ENCODE measurements at places on chromosomes 5 and 9.

DNA sequence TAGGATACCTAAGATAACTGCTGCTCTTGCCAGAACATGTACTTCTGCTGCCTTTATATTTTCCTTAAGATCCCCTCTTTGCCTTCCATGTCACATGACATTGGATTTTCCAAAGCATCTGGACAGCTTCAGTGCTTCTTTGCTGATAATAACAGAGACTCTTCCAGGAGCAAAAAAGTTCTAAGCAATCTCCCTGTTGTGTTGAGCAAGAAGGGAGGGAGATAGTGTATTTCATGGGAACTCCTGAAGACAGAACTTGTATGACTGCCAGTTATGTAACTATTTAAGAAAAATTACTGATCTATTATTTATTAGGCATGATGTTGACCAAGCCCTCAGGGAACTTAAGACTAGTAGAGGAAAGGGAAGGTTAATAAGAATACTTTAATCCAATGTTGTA is 454.7 kb downstream of the SPATA31D1 start:
- no peak for DNase-seq

GRCh38 chr9:21455320-21455719 is 15.1 kb downstream of the IFNA1 start:
- DNase-seq, result peak; percentile 27

DNA sequence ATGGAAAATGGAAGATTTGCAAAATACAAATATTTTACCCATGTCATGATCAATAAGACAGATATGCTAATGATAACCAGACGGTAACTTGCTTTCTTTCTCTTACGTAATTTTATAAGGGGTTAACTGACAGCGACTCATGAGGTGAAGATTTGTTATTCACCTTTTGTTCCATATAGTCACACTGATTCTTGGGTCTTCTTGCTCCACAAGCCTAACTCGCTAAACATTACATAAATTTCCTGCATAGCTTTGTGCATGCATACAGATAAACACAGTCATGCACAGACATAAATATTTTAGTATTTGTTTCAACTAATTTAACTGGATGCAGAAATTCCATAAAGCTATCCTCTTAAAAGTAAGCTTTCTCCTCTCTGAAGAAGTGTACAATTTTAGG is 225.9 kb downstream of the VPS13A start:
- DNase-seq, result no peak

DNA sequence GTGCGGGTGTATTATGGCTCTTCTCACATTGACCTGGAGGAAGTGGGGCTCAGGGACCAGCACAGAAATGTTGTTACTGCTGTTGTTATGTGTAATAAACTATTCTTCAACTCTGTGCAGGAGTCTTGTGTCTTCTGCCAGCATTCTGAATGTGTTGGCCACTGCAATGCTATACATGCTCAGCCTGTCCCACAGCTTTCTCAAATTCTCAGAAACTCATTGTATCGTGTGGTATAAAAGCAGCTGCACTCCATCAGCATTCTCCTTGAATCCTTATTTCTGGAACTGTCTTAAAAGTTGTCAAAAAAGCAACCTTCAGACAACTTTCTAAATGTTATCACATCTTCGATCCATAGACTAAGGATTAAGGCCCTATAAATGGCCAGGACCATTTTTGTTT is 72.0 kb downstream of the ZNF474 start:
- no peak for DNase-seq

DNA sequence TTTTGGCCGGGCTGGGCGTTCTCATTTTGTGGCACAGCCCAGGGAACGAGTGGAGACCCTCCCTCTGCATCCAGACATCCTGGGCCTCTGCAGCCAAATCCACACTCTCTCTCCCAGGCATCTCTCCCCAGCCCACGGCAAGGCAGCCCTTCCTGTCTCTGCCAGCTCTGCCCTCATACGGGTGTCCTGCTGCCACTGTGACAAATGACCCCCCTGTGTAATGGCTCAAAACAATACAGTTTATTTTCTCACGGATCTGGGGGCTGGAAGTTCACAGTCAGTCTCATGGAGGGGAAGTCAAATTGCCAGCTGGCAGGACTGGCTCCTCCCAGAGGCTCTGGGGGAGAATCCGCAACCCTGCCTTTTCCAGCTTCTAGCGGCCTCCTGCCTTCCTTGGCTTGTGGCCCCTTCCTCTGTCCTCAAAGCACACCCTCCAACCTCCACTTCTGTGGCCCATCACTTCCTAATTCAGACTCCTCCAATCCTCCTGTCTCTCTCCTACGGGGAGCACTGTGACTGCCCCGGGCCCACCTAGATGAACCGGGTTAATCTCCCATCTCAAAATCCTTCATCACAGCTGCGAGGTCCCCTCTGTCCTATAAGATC is 70.2 kb upstream of the COL5A1 start:
- no peak for DNase-seq

GRCh38 chr9:118094387-118094786 is 390.2 kb downstream of the TLR4 start:
- no peak for DNase-seq
